Fibroblast of upper back skin (primary cell): ENCODE measurements at places on chromosomes 12 and 14.
A peak's percentile ranks its signal among the peaks of the same experiment; 100 is the strongest.

DNA sequence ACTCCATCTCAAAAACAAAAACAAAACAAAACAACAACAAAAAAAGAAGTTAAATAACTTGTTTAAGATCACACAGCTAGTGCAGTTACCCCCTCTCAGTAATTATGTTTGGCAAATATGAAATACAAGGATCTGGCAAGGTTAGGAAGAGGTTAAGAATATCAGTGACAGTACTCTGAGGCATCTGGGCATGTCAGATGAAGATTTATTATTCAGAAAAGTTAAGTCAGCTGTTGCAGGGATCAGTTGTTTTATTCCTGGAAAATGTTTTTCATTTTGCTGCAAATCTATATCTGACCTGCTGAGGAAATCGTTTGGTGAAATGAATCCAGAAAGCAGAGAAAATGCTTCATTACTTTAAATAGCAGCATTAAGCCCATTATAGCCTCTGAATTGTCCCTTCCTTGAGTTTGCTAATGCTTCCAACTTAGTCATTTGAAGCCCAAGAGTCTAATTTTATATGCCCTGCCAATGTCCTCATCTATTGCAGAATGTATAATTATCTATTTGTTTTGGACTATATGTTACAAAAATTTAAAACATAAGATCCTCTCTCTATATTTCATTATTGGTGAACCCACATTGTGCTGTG lies 8.1 kb downstream of the GPX2 start:
- no peak for DNase-seq

- DNase-seq: peak; percentile 89
Measured at GRCh38 chr12:51951199-51951842, at the start of gene ACVR1B. TSS of gene ACVR1B (plus strand) at chr12:51951699. CDS start at chr12:51951744, 45 bp downstream.

- DNase-seq: no peak
Measured at GRCh38 chr12:31523306-31523705, 67.6 kb downstream of the DENND5B start.

GRCh38 chr14:89845346-89845745 lies 109.2 kb downstream of the EFCAB11 start:
- DNase-seq: peak; percentile 86

- DNase-seq: no peak
Measured at GRCh38 chr14:101721111-101721510, 40.4 kb upstream of the PPP2R5C start.

- peak; percentile 78 for DNase-seq
Measured at GRCh38 chr12:96193725-96194575, at the start of gene ELK3. TSS of gene ELK3 (plus strand) at chr12:96194375.

GRCh38 chr12:108205864-108206263 lies 76.8 kb downstream of the WSCD2 start:
- DNase-seq: no peak

- no peak for DNase-seq
Measured at GRCh38 chr14:106268013-106268727, 741.8 kb downstream of the TMEM121 start.

DNA sequence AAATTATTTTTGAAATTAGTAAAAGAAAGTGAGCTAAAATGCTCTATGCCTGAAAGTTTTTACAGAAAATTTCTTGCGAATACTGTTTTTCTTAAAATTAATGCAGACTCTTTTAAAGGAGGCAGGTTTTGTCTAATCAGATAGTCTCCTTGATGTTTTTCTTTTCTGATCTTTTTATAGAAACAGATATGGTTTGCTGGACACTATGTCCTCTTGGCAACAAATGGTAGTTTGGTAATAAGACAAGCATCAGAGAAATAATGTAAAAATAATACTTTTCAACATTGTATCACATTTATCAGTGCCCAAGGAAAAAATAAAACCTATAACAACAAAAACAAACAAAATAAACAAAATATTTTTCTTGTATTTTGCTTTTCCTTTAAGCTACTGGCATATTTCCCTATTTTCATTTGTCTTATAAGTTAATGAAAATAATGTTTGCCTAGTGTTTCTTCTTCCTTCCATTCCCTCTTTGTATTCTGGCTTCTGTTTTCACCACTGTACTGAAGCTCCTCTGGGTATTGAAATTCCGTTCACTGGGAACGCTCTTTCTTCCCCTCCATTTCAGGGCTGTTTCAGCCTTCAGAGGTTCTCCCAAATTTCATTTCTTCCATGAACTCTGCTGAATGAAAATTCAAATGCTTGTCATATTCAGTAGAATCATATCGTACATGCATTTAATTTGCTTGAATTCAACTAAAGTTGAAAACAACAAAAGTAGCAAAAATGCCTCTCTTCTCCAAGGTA lies 115.3 kb downstream of the TRMT5 start:
- no peak for DNase-seq

- DNase-seq: no peak
Measured at GRCh38 chr12:7162691-7163114, 26.8 kb upstream of the PEX5 start.

- DNase-seq: no peak
Measured at GRCh38 chr14:97056086-97056485, 258.9 kb downstream of the VRK1 start.

DNA sequence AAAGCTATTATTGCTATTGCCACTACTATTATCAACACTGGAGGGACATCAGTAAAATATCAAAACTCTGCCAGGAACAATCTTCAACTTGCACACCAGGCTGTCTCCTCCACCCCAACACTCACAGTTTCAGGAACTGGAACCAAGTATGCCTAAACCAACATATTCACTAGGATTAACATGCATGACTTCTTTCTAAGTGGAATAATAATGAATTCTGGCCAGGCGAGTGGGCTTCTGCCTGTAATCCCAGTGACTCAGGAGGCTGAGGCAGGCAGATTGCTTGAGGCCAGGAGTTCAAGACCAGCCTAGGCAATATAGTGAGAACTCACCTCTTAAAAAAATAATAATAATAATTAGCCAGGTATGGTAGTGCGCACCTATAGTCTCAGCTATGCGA lies 58.1 kb downstream of the TBX5 start:
- no peak for DNase-seq

DNA sequence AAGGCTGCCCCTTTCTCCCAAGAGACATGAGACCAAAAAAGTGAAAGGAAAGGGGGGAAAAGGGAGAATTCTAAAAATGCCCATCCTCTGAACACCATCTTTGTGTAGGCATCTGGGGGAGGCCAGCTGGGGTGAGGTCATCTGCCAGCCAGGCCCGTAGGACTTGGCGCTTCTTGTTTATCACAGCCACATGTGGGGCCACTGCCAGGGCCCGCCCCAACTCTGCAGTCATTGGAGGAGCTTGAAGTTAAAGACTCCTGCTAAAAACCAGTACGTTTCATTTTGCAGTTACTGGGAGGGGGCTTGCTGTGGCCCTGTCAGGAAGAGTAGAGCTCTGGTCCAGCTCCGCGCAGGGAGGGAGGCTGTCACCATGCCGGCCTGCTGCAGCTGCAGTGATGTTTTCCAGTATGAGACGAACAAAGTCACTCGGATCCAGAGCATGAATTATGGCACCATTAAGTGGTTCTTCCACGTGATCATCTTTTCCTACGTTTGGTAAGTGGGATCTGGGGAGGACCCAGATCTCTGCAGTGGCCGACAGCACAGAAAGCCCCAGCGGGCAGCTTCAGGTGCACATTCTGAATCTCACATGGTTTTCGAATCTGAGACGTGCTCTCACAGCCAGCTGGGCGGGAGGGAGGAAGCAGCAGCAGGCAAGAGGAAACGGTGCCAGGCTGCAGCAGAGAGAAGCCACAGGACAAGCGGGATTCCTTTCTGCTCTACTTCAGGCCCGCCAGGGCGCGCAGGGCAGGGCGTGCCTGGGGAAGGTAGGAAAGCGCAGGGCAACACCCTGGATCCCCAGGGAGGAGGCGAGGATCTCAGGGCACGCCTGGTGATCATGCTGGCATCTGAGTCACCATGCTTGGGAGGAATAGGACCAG lies at the start of gene P2RX7:
Gene P2RX7 (plus strand): TSS at position 276 of the 881 bp plus-strand sequence. CDS start 95 bp downstream, at position 371.
- DNase-seq: peak; percentile 40
